ENCODE measurements at places on chromosomes 1 and 21. TPM values are rescaled to one million over a fixed set of nuclear protein-coding genes. Genes with fewer than 3 reads are reported as not detected.

DNA sequence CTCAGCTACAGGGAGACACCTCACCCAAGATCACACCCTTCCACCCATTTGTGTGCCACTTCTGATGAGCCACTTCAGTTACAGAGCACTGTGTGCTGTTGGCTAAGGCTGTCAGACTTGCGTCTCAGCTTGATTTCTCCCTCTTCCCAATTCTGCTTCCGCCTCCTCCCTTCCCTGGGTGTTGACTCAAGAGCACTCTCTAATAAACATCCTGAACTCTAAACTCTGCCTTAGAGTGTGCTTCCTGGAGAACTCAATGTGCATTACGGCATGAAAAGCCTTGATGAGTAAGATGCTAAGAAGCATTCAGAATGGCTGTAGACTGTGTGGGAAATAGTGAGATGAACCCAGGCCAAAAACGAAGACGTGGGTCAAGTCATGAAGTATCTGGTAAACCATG is 54.9 kb upstream of the S1PR1 start:
- no peaks in the 10 kb centered on the region for H3K36me3 ChIP-seq
- H3K27ac ChIP-seq: no peak overlapping the region
- H3K27me3 ChIP-seq: no peaks in the 10 kb centered on the region
- peaks cover 5% of the 10 kb centered on the region for H3K4me1 ChIP-seq

DNA sequence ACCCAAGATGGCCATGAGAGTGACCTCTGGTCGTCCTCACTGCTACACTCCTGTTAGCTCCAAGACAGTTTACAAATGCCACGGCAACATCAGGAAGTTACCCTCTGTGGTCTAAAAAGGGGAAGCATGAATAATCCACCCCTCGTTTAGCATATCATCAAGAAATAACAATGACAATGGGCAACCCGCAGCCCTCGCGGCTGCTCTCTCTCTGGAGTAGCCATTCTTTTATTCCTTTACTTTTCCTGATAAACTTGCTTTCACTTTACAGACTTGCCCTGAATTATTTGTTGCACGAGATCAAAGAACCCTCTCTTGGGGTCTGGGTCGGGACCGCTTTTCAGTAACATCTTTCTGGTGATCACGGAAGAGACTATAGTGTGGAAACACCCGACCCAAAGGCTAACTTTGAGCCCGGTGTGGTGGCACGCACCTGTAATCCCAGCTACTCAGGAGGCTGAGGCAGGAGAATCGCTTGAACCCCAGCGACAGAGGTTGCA is 19.8 kb upstream of the COX20 start:
- H3K4me3 ChIP-seq: no peak overlapping the region
- no peaks in the 10 kb centered on the region for H3K27me3 ChIP-seq

GRCh38 chr1:24725209-24725651 is 20.0 kb upstream of the CLIC4 start:
- no peaks in the 10 kb centered on the region for H3K36me3 ChIP-seq
- H3K4me1 ChIP-seq: no peaks in the 10 kb centered on the region
- peak; percentile 52 for DNase-seq
- peak overlapping the region; percentile 36 for H3K27ac ChIP-seq

PTPRC gene
- total RNA-seq: not detected

All from cardiac muscle cell (in vitro differentiated cells and primary cell).